ENCODE measurements at places on chromosomes 3 and 15.

GRCh38 chr3:171876680-171877147, 33.6 kb downstream of the TMEM212 start:
- DNase-seq, result no peak

DNA sequence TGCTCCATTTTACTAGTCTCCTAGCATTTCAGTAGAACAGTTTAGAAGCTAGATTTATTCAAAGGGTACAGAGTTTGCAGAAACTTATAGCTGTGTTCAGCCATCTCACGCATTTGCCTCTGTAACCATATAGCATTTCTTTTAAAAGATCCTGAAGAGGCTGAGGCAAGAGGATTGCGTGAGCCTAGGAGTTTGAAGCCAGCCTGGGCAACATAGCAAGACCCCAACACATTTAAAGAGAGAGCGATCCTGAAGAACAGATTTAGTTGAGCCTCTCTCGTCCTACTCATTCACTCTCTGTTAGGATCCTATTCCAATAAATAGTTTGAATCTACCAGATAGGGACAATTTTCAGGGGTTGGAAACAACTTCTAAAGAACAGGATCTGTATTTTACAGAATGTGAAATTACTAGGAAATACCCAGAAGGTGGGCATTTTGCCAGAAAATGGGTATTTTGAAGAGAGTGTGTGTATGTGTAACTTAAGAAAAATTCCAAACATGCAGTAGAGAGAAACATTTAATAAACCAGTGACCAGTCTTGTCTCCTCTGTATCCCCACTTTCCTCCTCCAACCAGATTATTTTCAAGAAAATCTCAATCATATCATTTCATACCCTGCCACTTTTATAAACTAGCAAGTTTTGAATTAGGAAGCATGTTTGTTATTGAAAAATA, 4.5 kb downstream of the EIF3J start:
- no peak for DNase-seq

GRCh38 chr3:53218131-53218530, 37.7 kb downstream of the TKT start:
- DNase-seq, result no peak

GRCh38 chr15:95944193-95944592, 386.3 kb upstream of the NR2F2 start:
- no peak for DNase-seq

DNA sequence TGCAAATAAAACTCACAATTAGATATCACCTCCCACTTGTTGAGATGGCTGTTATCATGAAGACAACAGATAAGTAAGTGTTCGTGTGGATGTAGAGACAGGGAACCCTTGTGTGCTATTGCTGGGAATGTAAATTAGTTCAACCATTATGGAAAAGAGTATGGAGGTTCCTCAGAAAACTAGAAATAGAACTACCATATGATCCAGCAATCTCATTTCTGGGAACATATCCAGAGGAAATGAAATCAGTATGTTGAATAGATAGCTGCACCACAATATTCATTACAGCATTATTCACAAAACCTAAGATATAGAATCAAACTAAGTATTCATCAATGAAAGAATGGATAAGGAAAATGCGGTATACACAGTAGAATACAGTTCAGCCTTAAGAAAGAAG, 418.7 kb upstream of the CNTN6 start:
- no peak for DNase-seq

DNA sequence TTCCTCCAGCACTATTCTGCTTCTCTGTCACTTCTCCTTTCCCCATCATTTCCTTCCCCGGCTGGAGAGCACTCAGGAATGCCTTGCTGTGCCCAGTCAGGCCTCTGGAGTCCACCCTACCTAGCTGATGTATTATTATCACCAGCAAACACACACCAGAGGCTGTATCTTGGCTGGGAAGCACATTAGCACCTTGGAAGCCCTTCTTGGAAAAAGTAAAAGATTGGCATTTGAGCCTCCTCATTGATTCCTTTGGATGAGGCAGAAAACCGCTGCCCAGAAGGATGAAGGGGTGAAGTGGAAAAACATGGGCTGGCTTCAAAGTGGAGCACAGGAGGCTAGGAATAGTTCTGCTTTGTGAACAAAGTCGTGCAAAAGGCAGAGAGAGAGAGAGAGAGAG, 244.3 kb downstream of the RPLP1 start:
- DNase-seq, result no peak

GRCh38 chr3:139425745-139426400, 36.4 kb upstream of the COPB2 start:
- no peak for DNase-seq

DNA sequence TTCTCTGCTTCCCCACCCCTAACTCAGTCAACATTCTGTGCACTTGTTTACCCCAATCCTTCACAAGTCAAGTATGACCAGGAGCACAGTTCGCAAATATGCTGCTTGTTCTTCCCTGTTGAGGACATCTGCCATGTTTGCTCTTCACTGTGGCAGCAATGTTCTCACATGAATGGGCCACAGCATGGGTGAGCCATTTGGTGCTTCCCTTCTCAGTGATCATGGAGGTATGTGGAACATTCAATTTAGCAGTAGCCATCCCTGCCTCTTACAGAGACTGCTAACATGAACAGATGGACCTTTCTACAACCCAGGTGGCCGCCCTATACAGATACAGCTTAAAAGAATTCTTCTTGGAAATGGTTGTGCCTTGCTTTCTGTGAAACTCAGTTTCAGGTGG, 660.1 kb upstream of the SGO1 start:
- DNase-seq, result no peak

DNA sequence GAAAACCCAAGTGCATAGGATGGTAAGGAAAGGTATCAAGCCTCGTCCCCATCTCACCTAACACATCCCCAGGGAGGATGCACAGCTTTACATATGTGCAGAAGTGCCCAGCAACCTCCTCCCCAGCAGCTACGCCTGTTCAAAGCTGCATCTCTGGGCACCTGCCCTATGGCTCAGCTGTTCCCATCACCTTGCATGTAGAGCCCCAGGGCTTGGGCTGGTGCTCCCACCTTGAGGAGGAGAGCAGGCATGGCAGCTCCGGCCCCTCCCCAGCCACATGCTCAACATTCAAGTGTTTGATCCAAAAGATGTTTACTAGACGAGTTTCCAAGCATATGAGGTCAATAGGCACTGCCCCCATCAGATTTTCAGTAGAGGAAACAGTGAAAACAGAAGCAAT, 173.5 kb downstream of the ATP10A start:
- no peak for DNase-seq

GRCh38 chr15:68415061-68415460, 16.9 kb downstream of the ITGA11 start:
- DNase-seq, result no peak

DNA sequence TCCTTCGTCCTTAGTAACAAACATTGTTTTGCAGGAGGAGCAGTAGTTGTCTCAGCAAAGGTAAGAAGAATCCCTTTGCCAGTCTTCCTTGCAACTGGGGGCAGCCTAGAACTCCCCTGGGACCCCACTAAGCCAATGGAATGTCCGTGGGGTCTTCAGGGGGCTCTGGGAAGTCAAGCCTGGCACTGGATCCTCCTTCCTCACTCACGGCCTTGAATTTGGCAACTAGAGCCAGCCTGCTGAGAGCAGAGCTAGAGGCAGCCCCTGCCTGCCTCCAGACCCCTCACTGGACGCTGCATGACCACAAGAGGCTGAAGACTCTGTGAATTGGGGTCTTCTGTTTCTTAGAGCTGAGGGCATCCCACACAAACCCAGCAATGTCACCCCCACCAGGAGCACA, 18.6 kb upstream of the PRR23E start:
- no peak for DNase-seq

- no peak for DNase-seq
These were observed 24.1 kb downstream of the PDE8A start for GRCh38 chr15:85005746-85006145.

- DNase-seq, result no peak
These were observed 8.6 kb downstream of the TMEM41A start for GRCh38 chr3:185490241-185490640.

DNA sequence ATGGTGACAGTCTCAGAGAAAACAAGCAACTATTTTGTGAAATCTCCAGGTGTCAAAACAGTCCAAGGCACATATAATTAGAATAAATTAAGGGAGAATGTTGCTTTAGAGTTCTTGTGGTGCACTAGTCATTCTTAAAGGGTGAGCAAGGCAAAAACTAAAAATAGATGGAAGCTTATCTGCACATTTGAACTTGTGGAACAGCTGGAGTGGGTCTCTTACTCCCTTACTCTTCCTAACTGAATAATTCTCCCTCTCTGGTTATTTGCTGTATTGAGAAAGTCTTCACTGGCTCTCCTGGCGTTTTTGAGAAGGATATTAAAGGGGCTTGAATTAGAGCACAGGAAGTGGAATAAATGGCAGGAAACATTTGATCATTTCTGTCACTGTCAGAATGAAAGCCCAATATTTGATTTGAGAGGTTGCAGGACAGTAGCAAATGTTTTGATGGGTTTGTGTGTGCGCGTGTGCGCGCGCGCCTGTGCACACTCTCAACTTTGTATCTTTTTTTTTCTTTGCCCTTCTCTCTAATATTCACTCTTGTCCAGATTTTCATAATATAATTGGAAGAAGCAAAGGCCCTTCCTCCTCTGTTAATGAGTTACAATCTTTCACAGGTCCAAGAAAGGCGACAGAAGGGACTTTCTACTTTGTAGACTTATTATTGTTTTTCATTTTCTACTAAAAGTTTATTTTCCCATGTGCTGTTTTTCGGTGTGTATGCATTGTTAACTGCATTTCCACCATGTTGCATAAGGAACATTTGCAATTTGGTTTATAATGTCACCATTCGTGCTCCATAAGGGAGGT, 40.9 kb downstream of the AKAP13 start:
- DNase-seq, result no peak

GRCh38 chr3:132001036-132001435, 33.8 kb downstream of the CPNE4 start:
- no peak for DNase-seq

GRCh38 chr3:108488631-108489030, 21.8 kb downstream of the MYH15 start:
- no peak for DNase-seq

- no peak for DNase-seq
These were observed 273.6 kb upstream of the PROK2 start for GRCh38 chr3:72058493-72059081.

DNA sequence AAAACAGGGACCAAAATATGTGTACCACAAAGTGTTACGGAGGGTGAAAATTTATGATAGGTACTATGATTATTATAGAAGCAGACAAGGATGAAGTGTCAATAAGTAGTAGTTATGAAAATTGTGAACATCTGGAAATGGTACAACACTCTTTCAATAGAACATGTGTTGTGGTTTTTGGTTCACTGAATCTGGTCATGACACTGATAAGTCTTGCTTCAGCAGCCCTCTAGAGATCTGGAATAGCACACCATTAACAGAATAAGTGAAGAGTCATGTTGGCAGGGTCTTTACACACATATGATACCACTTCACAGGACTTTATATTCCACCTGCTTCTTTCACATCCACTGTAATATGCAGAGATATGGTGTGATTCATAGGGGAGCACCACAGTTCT, 985.2 kb upstream of the SEMA6D start:
- DNase-seq, result no peak

DNA sequence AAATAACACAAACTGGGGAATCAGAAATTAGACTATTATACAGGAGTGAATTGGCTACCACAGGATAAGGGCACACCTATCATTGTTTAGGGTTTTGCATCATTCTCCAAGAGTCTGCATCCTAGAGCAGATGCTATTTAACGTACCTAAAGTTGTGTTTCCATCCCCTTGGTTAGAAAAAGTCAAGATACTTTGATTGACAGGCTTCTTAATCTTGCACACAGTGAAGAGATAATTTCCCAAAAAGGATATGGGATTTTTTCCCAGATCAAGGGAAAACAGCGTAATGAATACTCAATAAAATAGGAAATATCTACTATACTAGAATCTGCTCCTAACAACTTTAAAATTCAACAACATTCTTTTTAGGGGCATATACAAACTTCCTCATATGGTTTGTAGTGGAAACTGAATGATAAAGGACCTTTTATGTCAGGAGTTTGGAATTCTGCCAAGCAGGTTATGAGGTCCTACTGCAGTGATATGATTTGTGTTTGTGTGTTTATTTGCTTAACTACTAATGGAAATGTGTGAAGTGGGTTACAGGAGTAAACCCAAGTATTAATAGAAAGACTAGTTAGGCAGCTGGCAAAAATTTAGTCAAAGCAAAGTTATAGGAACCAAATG, 124.1 kb upstream of the MME start:
- DNase-seq, result no peak

- DNase-seq, result peak; percentile 26
These were observed 32.9 kb upstream of the FBLN2 start for GRCh38 chr3:13515786-13516759.

GRCh38 chr15:33200903-33201302, 6.4 kb upstream of the FMN1 start:
- DNase-seq, result no peak

GRCh38 chr15:34047893-34048775, 9.1 kb upstream of the AVEN start:
- DNase-seq, result no peak

DNA sequence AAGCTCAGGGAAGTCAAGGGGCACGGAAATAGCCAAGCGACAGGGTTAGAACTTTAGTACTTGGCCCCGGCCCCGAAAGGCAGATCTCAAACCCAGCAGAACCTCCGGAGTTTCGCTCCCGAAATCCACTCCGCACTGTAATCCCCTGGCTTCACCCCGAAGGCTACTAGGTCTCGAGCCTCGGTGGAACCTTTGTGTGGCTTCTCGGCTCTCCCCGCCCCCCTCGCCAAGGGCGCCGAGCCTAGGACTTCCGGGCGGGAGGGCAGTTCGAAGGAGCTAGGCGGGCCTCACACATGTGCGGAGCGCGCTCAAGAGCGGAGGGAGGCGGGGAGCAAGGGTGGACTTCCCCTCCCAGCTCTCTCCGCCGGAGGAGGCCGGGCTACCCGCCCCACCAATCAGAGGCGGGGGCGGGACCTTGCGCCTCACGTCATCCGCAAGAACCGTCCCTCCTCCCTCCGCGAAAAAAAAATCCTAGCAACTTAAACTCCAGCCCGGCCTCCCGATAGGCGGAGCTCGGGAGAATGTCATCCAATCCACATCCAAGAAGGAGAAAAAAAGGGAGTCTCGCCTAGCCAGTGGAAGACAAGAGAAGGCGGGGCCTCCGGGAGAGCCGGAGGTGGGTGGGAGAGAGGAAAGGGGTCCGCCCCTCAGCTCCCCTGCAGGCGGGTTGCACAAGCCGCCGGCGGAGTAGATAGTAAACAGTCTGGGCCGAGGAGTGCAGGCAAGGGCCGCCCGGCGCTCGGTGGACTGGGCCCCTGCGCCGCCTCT, 2.4 kb upstream of the SIN3A start:
- peak; percentile 100 for DNase-seq

- DNase-seq, result peak; percentile 36
These were observed 48.7 kb downstream of the CADM2 start for GRCh38 chr3:85007195-85008094.

- peak; percentile 96 for DNase-seq
These were observed 32.1 kb upstream of the PCSK6 start for GRCh38 chr15:101521591-101521990.

- DNase-seq, result no peak
These were observed 58.6 kb downstream of the FLNB start for GRCh38 chr3:58066842-58067241.

- DNase-seq, result no peak
These were observed 17.2 kb downstream of the EPHB3 start for GRCh38 chr3:184578822-184579221.

Data from NB4 (cell line).